Activated CD4-positive, alpha-beta T cell treated with anti-CD3 and anti-CD28 coated beads for 36 hours (primary cell): ENCODE measurements at places on chromosomes 3 and 15. TPM values are rescaled to one million over a fixed set of nuclear protein-coding genes. Genes with fewer than 3 reads are reported as not detected.

Gene CNTN3
- total RNA-seq, result not detected

Gene EFCAB12
- 0.73 TPM for total RNA-seq

Gene SLC24A5
- not detected for total RNA-seq

Gene PGBD4
- total RNA-seq, result 2.4 TPM

Gene MCTP2
- 27.8 TPM for total RNA-seq

DNA sequence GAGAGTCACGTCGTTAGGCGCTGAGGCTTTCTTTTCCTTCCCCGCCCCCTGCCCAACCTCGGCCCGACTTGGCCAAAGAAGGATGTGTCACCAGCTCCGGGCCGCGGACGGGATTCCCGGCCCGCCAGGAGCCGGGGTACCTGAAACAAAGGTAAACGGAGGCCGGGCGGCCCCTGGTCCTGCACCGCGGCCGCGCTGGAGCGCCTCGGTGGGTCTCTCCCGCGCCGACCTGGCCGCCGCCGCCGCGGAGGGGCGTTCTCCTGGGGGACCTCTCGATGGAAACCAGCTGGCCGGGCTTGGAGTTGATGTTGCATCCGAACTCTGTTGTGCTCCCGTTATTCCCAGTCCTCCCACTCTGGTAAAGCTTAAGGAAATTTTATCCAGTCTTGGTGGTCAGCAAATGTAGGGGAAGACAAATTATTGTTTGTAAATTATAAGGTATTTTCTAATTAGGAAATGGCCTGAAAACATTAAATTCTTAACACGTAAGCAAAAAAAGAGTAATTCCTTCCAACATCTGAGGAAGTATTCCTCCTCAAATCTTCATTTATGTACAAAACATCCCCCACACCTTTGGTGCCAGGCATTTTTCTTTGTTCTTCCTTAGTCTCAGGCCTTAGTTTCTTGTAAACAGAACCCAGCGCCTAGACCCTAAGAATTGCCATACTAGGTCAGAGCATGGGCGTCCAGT is 888 bp downstream of the PPP2R3A start:
- peaks cover 30% of the 10 kb centered on the region for H3K27me3 ChIP-seq
- H3K4me1 ChIP-seq, result peaks cover 11% of the 10 kb centered on the region
- H3K36me3 ChIP-seq, result no peaks in the 10 kb centered on the region

- peaks cover 39% of the 10 kb centered on the region for H3K36me3 ChIP-seq
- DNase-seq, result no peak
- no peaks in the 10 kb centered on the region for H3K27me3 ChIP-seq
- no peak overlapping the region for H3K27ac ChIP-seq
- H3K4me1 ChIP-seq, result peaks cover 10% of the 10 kb centered on the region
Measured at GRCh38 chr3:47636225-47636624, 57.6 kb upstream of the CSPG5 start.

DNA sequence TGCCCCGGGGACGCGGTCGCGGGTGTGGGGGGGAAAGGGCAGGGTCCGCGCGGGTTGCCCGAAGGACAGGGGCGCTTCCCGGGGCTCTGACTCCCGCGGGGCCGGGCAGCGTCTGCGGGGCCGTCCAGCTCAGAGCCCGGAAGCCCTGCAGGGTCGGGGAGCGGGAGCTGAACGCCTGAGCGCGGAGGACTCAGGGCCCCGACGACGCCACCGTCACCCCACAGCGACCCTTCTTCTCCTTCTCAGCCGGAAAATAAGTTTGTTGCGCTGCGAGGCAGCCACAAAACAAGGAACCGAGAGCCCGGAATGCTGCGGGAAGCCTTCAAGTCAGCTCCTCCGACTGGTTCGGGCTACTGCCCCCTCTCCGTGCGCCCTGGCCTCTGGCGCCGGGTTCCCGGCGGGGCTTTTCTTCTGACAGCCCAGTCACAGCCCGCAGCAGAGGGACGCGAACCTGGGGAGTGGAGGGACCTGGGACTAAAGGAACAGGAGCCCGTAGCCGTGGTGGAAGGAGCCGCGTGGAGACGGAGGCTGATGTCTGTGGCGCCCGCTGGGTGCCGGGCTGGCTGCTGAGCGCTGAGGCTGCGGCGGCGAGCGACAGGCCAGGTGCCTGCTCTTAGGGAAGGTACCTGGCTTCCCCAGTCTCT is 484 bp downstream of the CNTN4 start:
- no peak overlapping the region for H3K27ac ChIP-seq
- no peak overlapping the region for H3K4me3 ChIP-seq
- DNase-seq, result peak; percentile 11
- H3K27me3 ChIP-seq, result peaks cover 52% of the 10 kb centered on the region
- no peaks in the 10 kb centered on the region for H3K36me3 ChIP-seq
- H3K4me1 ChIP-seq, result peaks cover 4% of the 10 kb centered on the region

GRCh38 chr15:67794832-67795574 is 30.3 kb upstream of the SKOR1 start:
- H3K4me1 ChIP-seq, result peaks cover 6% of the 10 kb centered on the region
- peak; percentile 80 for DNase-seq

- no peak overlapping the region for H3K4me3 ChIP-seq
- H3K4me1 ChIP-seq, result no peaks in the 10 kb centered on the region
- no peaks in the 10 kb centered on the region for H3K27me3 ChIP-seq
- no peaks in the 10 kb centered on the region for H3K36me3 ChIP-seq
- DNase-seq, result no peak
Measured at GRCh38 chr3:1506090-1506489, 413.3 kb downstream of the CNTN6 start.

DNA sequence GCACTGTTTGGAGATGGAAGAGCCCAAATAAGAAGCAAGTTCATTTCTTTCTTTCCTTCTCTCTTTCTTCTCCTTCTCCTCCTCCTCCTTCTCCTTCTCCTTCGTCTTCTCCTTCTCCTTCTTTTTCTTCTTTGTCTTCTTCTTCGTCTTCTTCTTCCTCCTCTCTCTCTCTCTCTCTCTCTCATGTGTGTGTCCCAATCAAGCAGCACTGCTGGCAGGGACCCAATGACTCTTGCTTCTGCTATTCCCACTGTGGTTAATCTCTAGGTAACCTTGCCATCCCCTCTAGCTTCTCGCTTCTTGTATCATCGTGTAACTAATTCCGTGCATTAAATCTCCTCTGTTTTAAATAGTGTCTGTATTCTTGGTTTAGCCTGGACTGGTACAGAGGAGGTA is 26.1 kb upstream of the ZNF280D start:
- no peaks in the 10 kb centered on the region for H3K36me3 ChIP-seq
- H3K27ac ChIP-seq, result no peak overlapping the region
- H3K4me3 ChIP-seq, result no peak overlapping the region
- DNase-seq, result no peak
- peaks cover 3% of the 10 kb centered on the region for H3K27me3 ChIP-seq

- H3K27ac ChIP-seq, result no peak overlapping the region
- H3K4me1 ChIP-seq, result peaks cover 7% of the 10 kb centered on the region
- H3K36me3 ChIP-seq, result no peaks in the 10 kb centered on the region
- no peak overlapping the region for H3K4me3 ChIP-seq
Measured at GRCh38 chr15:75163150-75163564, 38.5 kb upstream of the C15orf39 start.
